Glutamatergic neuron (in vitro differentiated cells): ENCODE measurements at places on chromosomes 1 and 21. TPM values are rescaled to one million over a fixed set of nuclear protein-coding genes. Genes with fewer than 3 reads are reported as not detected.

DNA sequence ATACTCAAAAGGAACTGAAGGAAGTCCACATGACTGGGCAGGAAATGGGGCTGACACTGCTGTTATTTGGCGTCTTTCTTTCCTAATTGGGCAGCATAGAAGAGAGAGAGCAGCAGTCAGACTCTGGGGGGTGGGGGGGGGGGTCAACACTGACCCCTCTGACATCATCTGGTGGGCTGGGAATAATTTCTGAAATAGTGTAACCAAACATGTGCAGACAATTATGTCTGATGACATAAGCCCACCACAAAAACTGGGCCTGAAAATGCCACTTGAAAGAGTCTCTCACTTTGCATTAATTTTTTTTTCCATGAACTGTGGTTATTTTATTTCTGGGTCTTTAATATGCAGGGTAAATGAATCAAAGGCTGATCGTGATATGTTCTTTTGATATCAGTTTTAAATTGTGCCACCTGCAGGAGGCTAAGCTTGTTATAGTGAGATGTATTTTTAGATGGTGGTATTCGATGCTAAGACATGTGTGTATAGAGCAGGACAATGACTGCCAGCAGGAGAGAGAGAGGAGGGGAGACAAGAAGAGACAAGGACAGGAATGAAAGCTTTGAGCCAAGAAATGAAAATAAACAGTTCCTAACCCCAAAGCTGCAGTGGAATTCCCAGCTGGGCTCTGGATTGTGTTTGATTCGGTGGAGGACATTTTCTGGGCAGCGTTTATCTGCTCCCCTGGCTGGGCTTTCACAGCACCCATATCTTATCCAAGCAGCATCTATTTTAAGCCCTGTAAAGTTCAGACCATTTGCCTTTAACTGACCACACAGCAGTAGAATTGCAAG lies 264.7 kb downstream of the PBX1 start:
- no peak for DNase-seq
- peaks cover 3% of the 10 kb centered on the region for H3K27me3 ChIP-seq
- no peaks in the 10 kb centered on the region for H3K4me1 ChIP-seq
- no peaks in the 10 kb centered on the region for H3K36me3 ChIP-seq
- no peak overlapping the region for H3K27ac ChIP-seq

GRCh38 chr1:230807029-230807428 lies 59.8 kb downstream of the CAPN9 start:
- H3K27ac ChIP-seq, result no peak overlapping the region
- H3K36me3 ChIP-seq, result no peaks in the 10 kb centered on the region
- no peaks in the 10 kb centered on the region for H3K27me3 ChIP-seq

DNA sequence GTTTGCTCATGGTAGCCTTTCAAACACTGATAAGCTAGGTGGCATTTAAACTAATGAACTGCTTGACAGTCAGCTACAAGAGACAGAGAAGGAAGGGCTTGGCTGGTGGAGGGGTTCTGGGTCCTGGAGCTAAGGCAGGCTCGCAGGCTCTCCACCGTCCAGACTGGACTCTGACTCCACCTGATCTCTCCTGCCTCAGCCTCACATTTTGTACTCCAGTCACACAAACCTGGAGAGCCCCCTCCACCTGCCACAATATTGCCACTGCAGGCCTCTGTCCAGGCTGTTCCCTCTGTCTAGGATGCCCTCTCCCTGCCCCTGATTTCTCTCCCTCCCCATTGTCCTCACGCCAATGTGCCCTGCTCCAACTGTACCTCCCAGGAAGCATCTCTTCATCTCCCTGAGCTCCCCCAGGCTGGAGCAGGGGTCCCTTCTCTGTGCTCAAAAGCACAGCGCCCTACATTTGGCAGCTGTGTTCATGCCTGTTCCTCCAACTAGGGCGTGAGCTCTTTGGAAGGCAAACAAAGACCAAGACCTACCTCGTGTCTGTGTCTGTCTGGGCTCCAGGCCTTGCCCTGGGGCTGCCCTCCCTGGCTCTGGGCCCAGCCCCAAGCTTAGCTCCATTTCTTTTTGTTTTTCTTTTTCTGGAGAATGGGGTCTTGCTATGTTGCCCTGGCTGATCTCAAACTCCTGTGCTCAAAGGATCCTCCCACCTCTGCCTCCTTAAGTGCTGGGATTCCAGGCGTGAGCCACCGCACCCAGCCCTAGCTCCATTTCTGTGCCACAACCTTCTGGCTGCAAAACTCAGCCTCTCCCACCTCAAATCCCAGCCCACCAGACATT lies 2.9 kb downstream of the TIE1 start:
- peaks cover 9% of the 10 kb centered on the region for H3K27me3 ChIP-seq
- peaks cover 11% of the 10 kb centered on the region for H3K4me1 ChIP-seq
- no peak for DNase-seq

DNA sequence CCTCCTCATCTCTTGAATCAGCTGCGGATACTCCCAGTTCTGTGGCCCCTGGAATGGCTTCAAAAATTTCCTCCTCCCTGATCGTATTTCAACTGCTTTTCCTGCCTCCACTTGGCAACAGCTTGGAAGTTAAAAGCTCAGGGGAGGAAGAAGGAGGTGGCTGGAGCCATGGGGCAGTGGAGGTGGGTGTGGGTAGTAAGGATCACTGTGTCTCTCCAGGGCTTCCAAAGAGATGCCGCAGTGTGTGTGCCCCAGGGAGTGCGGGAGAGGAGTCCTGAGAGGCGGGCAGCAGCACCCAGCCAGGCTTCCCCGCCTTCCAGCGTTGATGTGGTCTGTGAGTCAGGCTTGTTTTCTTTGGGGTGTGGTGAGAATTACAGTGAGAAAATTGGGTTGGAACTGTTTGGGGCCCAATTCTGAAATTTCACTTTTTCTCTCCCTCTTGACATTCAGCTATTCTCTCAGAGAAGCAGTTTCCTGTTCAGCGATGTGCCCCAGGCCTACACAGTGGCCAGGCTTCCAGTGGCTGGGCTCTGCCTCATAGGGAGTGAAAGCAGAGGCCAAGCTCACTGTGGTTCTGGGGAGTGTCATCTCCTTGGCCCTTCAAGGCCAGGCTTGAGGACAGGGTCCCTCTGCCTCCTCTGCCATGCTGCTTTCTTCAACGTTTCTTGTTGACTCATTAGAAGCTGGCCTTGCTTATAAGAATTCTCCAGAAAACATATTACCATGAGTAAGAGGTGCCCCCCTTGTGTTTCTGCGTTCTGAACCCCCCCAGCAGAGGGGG lies 69.0 kb downstream of the PGM1 start:
- no peak overlapping the region for H3K4me3 ChIP-seq
- no peak for DNase-seq
- H3K4me1 ChIP-seq, result no peaks in the 10 kb centered on the region
- H3K27ac ChIP-seq, result no peak overlapping the region
- peaks cover 3% of the 10 kb centered on the region for H3K27me3 ChIP-seq
- peaks cover 3% of the 10 kb centered on the region for H3K36me3 ChIP-seq

Gene MRPL39
- total RNA-seq, result 26.1 TPM

Gene CD101
- 3.2 TPM for total RNA-seq

Gene AADACL3
- not detected for total RNA-seq

Gene RAB7B
- not detected for total RNA-seq

Gene CAPN8
- total RNA-seq, result not detected
